Mononuclear cell (primary cell): ENCODE measurements at places on chromosomes 1 and 21. TPM values are rescaled to one million over a fixed set of nuclear protein-coding genes. Genes with fewer than 3 reads are reported as not detected.

The S100A1 gene
- total RNA-seq, result not detected

The LCA5L gene
- not detected for total RNA-seq

The FCRL4 gene
- not detected for total RNA-seq

The PCSK9 gene
- total RNA-seq, result not detected

The STRIP1 gene
- total RNA-seq, result 49.3 TPM

The ARHGAP30 gene
- total RNA-seq, result 60.3 TPM
